ENCODE measurements at places on chromosomes 5 and 9. TPM values are rescaled to one million over a fixed set of nuclear protein-coding genes. Genes with fewer than 3 reads are reported as not detected.
A peak's percentile ranks its signal among the peaks of the same experiment; 100 is the strongest.

DNA sequence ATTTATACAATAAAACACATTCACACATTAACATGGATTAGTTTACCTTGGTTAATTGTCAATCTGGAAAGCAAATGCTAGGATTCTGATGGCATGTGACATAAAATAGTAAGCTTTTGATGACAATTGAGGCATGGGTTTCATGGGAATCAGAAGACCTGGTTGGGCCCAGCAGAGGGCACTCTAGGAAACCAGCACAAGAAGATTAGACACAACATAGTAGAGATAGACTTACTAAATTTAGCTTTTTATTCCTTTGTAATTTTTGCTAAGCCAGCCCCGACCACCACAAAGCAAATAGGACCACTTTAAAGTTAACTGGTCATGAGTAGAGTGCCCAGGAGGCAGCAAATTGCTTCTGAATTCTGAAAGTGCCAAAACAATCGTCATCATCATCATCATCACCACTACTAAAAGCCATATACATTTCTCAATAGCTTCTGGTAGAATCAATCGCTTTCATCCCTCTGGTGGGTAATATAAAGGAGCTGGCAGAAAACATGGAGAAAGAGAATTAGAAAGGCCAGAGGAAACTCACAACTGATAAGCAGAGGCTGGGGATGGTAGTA, 163.2 kb downstream of the ARRDC3 start:
- DNase-seq, result no peak

- DNase-seq, result no peak
Measured at GRCh38 chr5:1359713-1360112, 14.8 kb upstream of the CLPTM1L start.

GRCh38 chr5:144712090-144712489, 541.4 kb downstream of the KCTD16 start:
- no peak for DNase-seq

PCDHGB3 gene
- total RNA-seq, result 0.40 TPM

NDUFB6 gene
- 18.3 TPM for total RNA-seq

ZNF454 gene
- not detected for total RNA-seq

ANGPTL2 gene
- total RNA-seq, result not detected

DNA sequence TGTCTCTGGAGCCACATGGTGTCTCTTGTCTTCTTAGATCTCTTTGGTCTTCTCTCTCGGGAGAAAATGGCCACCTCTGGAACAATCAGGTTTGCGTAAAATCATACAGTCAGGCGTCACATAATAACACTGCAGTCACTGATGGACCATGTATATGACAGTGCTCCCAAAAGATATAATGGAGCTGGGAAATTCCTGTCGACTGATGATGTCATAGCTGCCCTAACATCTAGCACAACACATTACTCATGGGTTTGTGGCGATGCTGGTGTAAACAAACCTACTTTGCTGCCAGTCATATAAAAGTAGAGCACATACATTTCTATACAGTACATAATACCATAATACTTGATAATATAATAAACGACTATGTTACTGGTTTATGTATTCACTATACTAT, 30.1 kb upstream of the RAI14 start:
- no peak for DNase-seq

DNA sequence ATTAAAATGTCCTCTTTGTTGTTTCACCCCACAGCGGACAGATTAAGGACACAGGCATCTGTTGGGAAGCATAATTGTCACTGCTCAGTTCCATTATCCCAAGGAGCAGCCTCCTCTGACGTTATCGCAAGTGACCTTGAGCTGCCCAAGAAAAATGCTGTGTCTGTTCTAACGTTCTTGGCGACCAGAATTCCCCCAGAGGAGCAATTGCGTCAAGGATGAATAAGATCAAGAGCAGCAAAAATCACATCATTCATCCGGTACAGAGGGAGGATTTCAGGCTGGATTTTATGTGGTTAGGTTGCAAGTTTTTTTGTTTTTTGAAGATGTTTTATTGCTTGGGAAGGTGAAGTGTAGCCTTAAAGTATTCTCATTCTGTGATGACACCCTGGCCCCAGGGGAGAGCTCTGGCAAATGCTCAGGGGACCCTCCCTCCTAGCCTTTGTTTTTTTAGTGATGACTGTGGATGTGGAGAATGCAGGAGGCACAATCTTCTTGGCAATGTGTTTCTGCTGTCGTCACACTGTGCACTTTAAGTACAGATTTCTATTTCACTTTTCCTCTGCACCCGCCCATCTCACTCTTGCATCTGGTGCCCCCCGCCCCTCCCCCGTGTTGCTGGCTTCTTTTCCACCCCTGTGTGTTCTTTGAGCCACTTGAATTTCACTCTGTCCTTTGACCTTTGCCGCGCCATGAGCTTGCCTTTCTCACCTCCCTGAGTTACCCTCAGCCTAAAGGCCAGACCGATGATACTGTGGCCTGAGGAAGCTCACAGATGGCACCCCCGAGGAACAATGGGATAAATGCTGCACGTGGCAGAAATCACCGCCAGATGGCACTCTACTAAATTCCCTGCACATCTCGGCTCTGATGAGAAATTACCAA, 308.5 kb downstream of the RAB3C start:
- peak; percentile 35 for DNase-seq

GRCh38 chr5:122611406-122611805, 163.5 kb upstream of the SNX2 start:
- no peak for DNase-seq

GRIN3A gene
- total RNA-seq, result not detected

GRCh38 chr9:12980085-12980851, 205.4 kb downstream of the LURAP1L start:
- no peak for DNase-seq

GRCh38 chr9:1098551-1098950, 48.4 kb downstream of the DMRT2 start:
- no peak for DNase-seq

GRCh38 chr9:87034841-87035240, 87.5 kb upstream of the GAS1 start:
- no peak for DNase-seq

- no peak for DNase-seq
Measured at GRCh38 chr5:83209963-83210362, 132.6 kb downstream of the XRCC4 start.

GRCh38 chr9:89939626-89940292, 334.9 kb downstream of the GADD45G start:
- DNase-seq, result no peak

- no peak for DNase-seq
Measured at GRCh38 chr9:33950371-33950770, 98.3 kb downstream of the UBAP2 start.

TDRD7 gene
- total RNA-seq, result 9.6 TPM

Data from T-cell (primary cell).